ENCODE measurements at places on chromosomes 4 and X. TPM values are rescaled to one million over a fixed set of nuclear protein-coding genes. Genes with fewer than 3 reads are reported as not detected.

DNA sequence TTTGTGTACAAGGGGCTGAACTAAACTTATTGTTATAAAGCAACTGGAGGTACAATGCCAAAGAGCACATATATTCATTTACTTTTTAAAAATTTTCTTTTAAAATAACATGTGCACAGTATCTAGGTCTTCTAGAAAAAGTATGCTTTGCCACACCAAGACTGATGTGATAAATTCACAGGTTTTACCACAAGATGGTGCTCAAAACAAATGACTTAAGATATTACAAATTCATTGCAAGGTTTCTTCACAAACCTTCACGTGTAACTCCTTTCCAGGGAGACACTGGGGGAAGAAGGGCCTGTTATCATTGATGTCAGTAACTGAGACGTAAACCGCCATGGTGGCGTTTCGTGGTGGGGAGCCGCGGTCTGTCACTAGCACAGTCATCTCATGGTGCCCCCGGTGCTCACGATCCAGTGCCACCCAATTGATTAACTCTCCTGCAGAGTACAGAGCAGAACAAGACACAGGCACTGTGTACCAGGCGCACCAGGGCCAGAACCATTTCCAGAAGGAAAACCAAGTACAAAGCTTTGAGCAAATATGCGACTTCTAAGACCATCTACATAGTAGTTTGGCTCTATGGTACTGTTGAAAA lies 162.2 kb downstream of the DCHS2 start:
- peak; percentile 14 for DNase-seq

DNA sequence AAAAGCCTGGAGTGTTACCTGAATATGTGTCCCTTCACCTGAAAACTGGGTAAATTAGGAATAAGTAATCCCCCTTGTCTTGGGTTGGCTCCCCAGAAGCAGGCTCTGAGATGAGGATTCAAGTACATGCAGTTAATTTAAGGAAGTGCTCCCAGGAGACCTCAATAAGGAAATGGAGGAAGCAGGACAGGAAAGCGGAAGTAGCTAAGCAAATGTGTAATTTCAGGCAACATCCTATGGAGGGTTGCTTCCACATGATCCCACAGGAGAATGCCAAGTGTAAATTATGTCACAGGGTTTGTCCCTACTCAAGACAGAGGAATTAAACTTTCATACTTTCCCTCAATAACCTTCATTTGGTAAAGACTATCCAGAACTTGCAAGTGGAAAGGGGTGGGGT lies 48.1 kb upstream of the ARHGEF6 start:
- DNase-seq: no peak

DNA sequence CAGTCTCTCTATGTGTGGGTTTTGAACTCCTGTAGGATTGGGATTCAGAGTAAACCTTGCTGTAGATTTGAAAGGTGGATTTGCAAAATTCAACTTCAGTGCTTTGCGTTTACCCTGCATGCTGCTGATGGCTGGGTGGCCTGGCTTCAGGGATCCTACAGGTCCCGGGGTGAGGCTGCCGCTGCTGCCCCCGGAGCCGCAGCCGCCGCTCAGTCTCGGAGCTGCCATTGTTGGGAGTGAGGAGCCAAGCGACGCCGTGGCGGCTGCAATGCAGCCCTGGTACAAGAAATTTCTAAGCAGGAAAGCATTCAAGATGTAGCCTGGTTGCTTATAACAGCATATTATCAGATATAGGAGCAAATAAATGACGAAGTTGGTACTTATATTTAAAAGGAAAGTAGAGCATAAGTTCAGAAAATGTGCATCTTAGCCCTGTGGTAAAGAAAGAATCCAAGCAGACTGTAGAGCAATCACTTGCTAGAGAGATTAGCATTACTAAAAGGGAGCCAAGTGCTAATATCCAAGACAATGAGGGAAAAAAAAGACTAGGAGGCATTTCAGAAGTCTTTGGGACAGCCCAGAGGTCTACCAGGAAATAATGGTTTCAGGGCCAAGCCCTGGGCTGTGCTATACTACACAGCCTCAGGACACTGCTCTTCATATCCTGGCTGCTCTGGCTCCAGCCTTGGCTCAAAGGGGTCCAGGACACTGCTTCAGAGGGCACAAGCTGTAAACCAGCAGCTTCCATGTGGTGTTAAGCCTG lies 36.9 kb upstream of the CHIC1 start:
- no peak for DNase-seq

DNA sequence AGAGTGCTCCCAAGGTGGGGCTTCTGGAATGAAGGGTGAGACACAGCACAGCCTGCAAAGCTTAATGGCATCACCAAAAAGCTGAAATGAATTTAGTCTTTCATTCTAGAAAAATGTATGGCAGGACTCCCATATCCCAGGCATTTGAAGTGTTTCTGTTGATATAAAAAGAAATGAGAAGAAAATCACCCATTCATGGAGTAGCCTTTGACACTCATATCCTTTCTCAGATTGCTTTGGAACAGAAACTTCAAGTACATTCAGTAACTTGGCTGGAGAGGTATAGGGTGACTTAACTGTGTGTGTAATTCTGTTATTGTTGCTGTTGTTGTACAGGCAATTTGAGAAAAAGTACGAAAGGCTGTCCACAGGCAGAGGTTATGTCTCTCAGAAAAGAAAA lies 35.3 kb downstream of the C4orf54 start:
- DNase-seq: no peak

DNA sequence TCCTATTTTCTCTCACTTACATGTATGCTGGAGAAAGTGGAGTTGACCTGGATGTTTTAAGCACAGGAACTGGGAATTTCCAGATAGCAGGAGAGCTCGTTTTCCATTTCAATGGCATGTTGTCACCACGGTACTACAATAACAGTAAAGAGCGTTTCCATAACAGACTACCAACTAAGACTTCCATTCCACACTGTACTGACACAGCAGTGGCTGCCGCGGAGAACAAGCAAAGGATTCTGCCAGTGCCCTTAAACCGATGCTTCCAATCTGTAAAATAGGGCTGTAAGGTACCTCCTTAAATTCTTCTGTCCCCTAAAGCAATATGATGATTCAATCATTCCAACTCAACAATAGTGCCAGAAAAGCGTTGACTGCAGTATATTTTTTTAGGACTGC lies 143.9 kb downstream of the KLHL13 start:
- peak; percentile 50 for DNase-seq

Gene CLCN4
- 3.4 TPM for total RNA-seq

- no peak for DNase-seq
Measured at GRCh38 chr4:134499074-134499473, 297.5 kb upstream of the PABPC4L start.

DNA sequence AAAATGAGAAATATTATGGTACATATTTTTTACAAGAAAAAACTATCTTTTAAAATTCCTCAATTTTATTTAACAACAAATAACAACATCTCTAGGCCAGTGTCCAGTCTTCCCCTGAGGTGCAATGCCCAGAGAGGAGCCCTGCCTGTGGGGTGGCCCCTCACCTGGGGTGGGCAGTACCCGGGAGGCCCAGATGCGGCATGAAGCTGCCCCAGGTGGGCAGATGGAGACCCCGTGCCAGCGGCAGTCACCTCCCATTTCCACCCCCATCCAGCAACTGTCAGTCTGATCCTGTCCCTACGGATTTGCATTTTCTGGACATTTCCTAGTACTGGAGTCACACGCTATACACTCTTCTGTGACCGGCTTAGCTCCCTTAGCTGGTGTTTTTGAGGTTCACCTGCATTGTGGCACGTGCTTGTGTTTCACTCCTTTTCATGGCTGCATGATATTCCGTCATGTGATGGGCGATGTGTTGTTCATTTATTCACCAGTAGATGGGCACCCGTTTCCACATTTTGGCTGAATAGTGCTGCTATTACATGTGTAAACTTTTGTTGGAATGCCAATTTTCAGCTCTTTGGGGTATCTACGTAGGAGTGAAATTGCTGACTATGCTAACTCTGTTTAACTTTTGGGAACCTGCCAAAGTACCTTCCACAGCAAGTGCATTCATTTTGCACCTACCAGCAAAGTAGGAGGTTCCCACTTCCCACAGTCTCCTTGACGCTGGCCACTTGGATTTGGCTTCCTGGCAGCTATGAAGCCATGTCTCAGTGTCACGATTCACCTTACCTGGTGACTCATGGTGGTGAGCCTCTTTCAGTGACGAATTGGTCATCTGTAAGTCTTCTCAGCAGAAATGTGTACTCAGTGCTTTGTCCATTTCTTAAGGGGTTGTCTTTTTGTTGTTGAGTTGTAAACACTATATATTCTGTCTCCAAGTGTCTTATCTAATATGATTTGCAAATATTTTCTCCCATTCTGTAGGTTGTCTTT lies 11.7 kb upstream of the MAEA start:
- DNase-seq: peak; percentile 25

Gene SOX3
- 0.78 TPM for total RNA-seq

DNA sequence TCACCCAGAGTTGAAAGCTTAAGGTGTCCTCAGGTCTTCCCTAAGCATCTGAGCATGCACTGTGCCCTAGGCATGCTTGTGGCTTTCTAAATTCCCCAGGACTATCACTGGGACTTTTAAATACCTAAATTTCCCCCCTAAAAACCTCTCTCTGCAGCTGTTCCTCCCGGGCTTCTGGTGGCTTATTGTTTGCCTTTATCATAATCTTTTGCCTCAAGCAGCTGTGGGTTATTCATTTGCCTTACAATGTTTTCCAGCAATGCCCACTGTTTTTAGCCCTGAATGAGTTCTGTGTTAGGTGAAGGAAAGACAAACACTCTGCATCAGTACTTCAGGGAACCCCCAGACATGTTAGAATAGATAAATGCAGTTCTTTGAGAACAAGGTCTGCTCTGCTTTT lies 455.0 kb downstream of the ZIC3 start:
- DNase-seq: no peak

DNA sequence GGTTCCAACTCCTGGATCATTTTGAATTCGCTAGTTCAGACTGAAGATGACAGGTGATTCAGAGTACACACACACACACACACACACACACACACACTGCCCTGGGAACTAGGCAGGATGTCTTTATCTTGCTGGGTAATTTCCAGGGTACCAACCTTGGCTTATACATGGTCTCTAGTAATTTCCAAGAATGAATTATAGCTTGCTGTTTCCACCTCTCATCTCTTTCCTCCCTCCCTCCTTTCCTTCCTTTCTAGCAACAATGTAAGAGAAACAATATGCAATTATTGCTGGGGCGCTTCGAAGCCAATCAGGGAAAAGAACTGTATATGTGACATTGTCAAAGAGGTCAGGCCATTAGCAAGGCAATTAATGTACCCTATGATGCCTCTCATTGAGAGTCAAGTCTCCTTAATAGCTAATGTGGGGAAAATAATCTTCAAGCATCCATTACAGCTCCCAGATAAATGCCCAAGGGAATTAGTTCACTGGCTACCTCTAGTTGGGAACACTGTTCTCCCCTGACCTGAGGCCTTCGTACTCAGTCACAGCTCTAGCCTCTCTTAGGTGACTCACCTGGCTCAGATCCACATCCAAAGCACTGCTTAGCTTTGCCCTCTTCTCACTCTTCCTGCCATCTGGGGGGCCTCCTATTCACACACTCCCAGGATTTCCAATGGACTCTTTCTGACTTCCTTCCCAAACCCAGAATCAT lies 311.5 kb downstream of the PPP1R2C start:
- DNase-seq: no peak

DNA sequence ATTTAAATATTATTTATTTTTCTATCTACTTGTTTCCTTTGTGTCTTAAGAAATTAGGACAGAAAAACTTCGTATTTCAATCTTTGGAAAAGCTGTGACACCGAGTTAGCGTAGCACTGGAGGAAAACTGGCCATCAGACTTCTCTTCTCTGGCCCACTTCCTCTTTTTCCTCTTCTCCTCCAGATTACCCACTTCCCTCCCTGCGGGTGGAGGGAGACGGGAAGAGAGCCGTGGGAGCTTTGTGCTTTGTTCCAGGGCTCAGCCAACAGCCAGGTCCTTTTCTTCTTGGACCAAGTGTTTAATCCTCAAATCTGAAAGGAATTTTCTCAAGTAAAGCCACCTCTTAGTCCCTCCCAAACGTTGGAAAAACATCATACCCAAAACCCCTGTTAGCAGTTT lies 29.7 kb downstream of the OFD1 start:
- DNase-seq: no peak

GRCh38 chr4:55912249-55912648 lies 36.5 kb upstream of the CEP135 start:
- DNase-seq: no peak

GRCh38 chr4:14917298-14917633 lies 85.0 kb upstream of the CPEB2 start:
- no peak for DNase-seq

Gene RXFP1
- not detected for total RNA-seq

- no peak for DNase-seq
Measured at GRCh38 chr4:36740796-36741310, 459.4 kb downstream of the DTHD1 start.

Gene TSPAN6
- 16.9 TPM for total RNA-seq

GRCh38 chr4:137531986-137532868 lies at the start of gene PCDH18:
Gene PCDH18 (minus strand): TSS chr4:137532494. CDS start chr4:137532088, 406 bp downstream.
- no peak for DNase-seq

DNA sequence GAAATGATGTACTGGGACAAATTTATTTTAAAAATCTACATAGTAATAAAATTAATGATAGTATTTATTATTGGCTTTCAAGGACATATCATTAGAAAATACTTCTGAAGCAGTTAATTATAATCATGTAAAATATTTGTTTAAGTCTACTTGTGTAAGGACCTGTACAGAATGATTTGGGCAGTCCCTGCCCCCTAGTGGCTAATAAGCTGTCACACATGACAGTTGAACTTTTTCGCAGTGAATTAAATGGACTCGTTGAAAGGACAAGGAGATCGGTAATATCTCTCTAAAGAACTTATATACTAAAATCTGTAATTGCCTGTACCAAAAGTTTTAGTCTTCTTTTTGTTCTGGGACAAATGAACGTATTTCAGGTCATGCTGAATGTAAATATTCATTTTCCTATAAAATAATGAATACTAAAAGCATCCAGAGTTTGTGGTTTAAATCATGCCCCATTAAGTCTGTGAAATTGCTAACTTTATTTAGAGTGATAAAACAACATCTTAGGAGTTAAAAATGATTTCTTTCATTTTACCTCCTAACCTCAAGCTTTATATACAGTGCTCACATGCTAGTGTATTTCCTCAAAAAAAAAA lies 13.6 kb downstream of the EXOC1 start:
- peak; percentile 40 for DNase-seq
